ENCODE measurements at places on chromosomes 13 and 19. TPM values are rescaled to one million over a fixed set of nuclear protein-coding genes. Genes with fewer than 3 reads are reported as not detected.

The ZSCAN4 gene
- total RNA-seq = not detected

The UGGT2 gene
- 47.2 TPM for total RNA-seq

The RNF225 gene
- under 0.01 TPM for total RNA-seq

- no peak for DNase-seq
Observed at GRCh38 chr19:15253061-15253460, 20.8 kb upstream of the EPHX3 start.

- no peak for DNase-seq
Observed at GRCh38 chr19:12544401-12544876, 6.8 kb downstream of the ZNF564 start.

DNA sequence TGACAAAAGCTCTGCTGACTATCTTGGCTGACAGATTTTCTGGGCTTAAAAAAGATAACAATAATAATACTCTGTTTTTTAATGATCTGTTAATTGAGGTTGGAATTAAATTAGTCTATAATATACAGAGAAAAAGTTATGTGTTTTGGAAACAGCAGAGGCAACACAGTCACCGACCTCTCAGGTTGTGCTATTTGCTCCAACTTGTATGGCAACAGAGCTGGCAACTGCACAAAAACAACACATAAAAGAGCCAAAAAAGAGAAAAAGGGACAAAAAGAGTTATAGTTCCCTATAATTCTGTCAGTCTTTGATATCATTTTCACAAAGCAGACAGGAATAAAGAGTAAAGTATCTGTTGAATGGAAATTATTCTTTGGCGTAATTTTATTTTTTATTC, 102.3 kb upstream of the POSTN start:
- peak; percentile 23 for DNase-seq

GRCh38 chr19:47296036-47296435, 13.6 kb upstream of the C5AR1 start:
- DNase-seq = peak; percentile 60

- DNase-seq = no peak
Observed at GRCh38 chr13:51550151-51550550, 34.1 kb upstream of the WDFY2 start.

DNA sequence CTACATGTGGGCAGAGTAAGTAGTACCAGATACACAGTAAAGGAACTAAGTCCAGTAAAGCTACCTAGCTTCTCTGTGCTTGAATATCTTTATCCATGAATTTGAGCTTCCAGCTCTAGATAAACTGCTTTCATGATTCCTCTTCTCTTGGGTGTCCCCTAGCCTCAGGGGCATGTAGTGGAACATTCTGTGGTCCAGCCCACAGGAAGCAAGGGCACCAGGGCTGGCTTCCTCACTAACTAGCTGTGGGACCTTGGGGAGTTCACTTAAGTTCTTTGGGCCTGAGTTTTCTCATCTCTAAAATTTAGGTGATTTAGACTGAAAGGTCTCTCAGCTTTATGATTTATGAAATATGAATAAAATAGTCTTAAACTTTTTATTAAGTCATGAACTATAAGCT, 185.7 kb downstream of the KATNAL1 start:
- DNase-seq = no peak

GRCh38 chr19:16325641-16326400, 1.2 kb downstream of the KLF2 start:
- peak; percentile 33 for DNase-seq

All from fibroblast of lung (primary cell).